ENCODE measurements at places on chromosomes 6 and 20.

DNA sequence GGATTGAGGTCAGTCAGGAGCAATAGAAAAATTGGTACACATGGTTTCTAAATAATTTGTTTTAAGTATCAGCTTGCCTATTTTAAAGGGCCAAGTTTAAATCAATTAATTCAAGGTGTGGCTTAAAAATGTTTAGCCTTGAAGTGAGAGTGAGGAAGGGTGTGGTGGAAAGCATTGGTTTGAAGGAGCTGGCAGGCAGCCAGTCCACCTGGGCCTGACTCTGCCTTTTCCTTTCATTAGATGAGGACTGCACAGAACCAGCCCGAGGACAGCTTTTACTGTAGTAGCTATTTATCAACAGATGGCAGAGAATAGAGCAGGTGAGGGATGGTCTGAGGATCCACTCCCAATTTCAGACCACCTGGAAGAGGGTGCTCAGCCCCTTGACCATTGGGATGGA is 42.4 kb downstream of the DHX35 start:
- no peak for DNase-seq

GRCh38 chr20:50333131-50333670 is 142.6 kb downstream of the CEBPB start:
- no peak for DNase-seq

DNA sequence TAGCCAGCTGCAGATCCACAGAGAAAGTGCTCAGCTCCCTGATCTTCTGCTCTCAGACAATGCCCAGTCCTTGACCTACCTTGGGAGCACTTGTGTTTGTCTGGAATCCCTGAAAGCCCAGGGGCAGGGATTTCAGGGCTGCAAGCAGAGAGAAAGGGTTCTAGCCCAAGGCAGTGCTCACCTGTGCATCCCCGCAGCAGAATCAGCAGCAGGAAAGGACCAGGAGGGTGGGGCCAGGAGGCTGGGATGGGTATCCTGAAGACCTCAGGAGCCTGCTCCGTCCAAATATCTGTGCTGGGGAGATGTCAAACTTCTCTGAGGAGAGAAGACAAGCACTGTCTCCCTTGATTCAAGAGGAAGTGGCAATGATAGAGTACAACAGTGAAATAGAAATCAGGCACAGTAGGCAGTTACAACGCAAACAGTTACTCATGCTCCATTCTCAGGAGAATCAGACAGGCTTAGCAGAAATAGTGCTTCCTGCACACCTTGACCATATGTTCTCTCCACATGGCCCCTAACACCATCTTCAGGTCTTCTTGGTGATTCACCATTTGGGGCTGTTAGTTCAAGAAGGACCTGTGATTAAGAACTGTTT is 28.7 kb upstream of the SIRPG start:
- no peak for DNase-seq

DNA sequence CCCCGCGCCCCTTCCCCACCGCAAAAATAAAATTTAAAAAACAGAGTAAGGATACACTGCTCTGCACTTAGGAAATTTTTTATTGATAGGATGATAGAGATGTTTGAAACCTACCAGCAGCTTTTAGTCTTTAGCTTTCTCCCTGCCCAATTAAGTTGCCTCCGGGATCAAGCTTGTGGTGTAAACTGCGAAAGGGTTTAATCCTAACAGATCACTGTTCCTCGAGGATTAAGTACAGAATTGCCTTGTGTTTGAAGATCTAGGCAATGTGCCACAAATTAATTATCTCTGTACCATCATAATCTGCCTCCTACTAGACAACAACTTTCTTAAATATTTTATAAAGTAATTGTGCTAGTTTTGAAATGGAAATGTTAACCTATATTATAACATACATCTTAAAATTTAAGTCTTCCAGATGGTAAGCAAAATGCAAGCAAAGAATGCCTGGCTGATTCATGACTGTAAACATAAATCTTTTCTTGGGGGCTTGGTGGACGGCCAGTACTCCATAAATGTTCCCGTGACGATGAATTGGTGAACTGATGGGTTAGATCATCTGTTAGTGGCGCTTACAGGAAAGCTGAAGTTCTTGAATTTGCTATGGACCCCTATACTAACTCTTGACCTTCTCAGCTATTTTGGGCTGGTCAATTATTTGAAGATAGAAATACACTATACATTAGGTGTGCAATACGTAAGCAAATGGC is 58.0 kb upstream of the ARHGAP18 start:
- DNase-seq, result no peak

Data from immature natural killer cell (primary cell).